T-helper 17 cell (primary cell): ENCODE measurements at places on chromosomes 16 and 17. TPM values are rescaled to one million over a fixed set of nuclear protein-coding genes. Genes with fewer than 3 reads are reported as not detected.

- peak overlapping the region; percentile 84 for H3K4me3 ChIP-seq
- H3K4me1 ChIP-seq = peaks cover 66% of the 10 kb centered on the region
- no peak for DNase-seq
- H3K27ac ChIP-seq = peak overlapping the region; percentile 90
- no peaks in the 10 kb centered on the region for H3K27me3 ChIP-seq
- peaks cover 12% of the 10 kb centered on the region for H3K36me3 ChIP-seq
Measured at GRCh38 chr17:35052780-35053179, 10.7 kb downstream of the RFFL start.

Gene SLC6A4
- 5.0 TPM for total RNA-seq

- peaks cover 15% of the 10 kb centered on the region for H3K4me1 ChIP-seq
- peak within 1 kb of the TSS; percentile 61 for H3K27ac ChIP-seq
Measured at GRCh38 chr17:35731239-35731916, at the start of gene RASL10B. Gene RASL10B (plus strand): TSS chr17:35731639. CDS start chr17:35735185, 3,546 bp downstream.

GRCh38 chr17:56577190-56577842, 16.2 kb upstream of the NOG start:
- no peak for DNase-seq
- peaks cover 4% of the 10 kb centered on the region for H3K4me1 ChIP-seq
- no peak overlapping the region for H3K27ac ChIP-seq
- no peaks in the 10 kb centered on the region for H3K36me3 ChIP-seq
- H3K4me3 ChIP-seq = no peak overlapping the region

DNA sequence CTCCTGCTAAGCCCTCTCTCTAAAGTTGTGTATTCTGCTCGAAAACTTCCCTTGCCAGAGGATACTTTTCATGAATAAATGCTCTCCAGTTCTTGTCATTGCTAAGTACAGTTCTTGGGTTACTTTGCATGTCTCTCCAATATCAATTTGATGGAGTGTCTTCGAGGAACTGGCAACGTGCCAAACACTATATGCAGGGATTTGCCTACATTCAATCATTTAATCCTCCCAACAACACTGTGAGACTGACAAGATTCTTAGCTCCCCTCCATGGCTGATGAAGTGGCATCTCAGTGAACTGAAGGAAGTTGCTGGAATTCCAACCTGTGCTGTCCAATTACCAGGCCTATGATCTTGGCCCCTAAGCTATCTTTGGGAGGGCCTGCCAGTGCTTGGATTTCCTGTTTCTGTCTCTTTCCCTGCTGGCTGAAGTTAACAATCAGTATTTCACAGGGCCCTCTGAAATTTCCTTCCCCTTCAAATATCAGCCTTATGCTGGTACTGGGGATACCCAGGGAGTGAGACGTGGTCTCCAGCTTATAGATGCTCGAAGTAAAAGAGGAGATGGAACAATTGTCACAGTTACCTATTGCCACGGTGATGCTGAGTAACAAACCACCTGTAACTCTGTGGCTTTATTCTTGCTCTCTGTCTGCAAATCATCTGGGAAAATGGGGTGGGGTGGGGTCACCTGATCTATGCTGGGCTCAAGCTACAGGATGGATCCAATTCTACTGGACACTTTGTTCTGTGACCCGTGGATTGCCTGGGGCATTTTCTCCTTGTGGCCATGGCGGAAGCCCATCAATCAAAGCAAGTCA, 19.4 kb upstream of the CRISPLD2 start:
- H3K36me3 ChIP-seq = peaks cover 3% of the 10 kb centered on the region
- no peak overlapping the region for H3K4me3 ChIP-seq
- H3K27ac ChIP-seq = no peak overlapping the region
- H3K4me1 ChIP-seq = no peaks in the 10 kb centered on the region

Gene IL4R
- 156 TPM for total RNA-seq
